ENCODE measurements at places on chromosomes 7 and 10.

- DNase-seq = peak; percentile 22
Observed at GRCh38 chr7:122652876-122653275, 46.0 kb downstream of the RNF133 start.

DNA sequence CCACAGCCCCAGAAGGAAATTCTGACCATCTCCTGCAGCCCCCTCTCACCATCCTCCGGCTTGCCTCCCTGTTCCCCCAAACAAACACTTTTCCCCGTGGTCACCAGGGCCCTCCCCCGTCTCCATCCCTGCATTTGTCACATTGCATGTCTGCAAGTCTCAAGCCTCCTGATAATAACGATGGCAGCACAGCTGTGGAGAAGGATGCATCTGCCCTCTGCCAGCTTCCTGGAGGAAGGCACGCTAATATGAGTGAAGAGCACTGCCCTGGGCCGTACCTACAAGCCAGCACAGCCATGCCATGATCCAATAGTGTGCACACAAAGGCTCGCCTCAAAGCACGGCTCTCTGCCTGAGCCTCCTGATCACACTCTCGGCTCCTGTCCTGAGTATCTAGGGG is 98.5 kb downstream of the SLIT1 start:
- no peak for DNase-seq

GRCh38 chr7:6589829-6590644 is at the start of gene INTS15:
TSS of gene INTS15 (plus strand) at chr7:6590021. CDS start at chr7:6590284, 263 bp downstream.
- DNase-seq = peak; percentile 79

GRCh38 chr7:36064676-36065075 is 88.4 kb upstream of the EEPD1 start:
- DNase-seq = peak; percentile 49

GRCh38 chr7:129896568-129897382 is 56.0 kb downstream of the UBE2H start:
- DNase-seq = no peak

DNA sequence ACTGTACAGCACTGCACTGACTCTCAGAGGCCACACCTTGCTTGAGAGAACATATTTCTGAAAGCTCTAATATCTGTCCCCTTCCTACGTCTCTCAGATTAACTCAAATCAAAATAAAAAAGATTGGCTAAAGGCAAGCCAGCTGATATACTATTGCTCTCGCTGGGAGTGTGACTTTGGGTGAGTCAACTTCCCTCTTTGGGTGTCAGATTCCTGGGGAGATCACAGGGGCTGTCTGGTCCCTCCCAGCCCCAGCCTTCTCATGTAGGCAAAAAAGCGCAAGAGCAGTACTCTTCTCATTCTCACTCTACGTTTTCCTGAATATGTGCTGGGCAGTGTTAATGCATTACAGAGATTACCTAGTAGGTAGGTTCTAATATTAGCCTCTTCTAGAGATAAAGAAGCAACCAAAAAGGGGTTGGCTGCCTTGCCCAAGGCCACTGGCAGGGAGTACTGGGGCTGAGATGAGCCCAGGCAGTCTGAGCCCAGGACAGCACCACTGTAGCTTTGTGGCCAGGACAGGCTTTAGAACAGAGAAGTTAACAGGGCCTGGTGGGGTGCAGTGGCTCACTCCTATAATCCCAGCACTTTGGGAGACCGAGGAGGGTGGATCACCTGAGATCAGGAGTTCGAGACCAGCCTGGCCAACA is 9.1 kb upstream of the DENND2A start:
- DNase-seq = no peak

- DNase-seq = no peak
Observed at GRCh38 chr7:49089717-49090116, 165.4 kb downstream of the CDC14C start.

GRCh38 chr10:96721207-96721572 is 876 bp upstream of the PIK3AP1 start:
- no peak for DNase-seq

DNA sequence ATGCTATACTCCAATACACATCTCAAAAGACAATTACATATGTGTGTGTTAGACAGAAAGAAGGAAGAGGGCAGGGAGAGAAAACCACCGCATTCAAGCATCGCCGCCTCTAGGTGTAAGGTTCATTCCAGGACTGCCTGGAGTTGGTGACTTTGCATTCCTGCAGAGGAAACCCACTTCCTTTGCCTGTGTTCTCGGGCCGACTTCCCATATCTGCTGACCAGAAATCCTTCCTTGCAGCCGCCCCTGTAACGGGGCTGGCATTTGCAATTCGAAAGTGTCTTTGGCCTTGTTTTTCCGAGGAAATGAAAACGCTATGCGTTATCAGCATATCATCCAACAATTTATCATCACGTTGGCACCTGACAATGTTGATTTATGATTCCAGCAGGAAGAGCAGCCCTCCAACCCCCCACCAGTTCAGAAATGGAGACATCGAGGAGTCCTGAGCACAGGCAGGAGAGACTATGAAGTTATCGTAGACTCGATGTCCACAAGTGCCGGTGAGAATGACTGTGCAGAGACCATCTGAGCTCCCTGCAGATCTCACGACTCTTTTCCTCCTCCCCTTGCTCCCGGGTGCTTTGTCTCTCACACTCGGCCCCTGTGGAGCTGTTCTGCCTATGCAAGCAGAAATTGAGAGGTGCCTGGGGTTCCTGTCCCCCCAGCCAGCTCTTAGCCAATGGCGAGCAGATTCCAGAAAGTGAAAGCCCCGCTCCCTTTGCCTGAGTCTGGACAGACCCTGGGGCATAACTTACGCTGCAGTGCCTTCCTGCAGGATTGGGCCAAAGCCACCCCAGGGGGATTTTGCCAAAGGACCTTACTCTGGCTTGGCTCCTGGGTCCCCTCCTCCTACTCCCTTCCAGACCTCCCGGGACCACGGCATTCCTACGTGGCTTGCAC is 68.9 kb upstream of the FOXK1 start:
- peak; percentile 60 for DNase-seq

GRCh38 chr7:116449441-116449840 is 50.1 kb upstream of the CAV2 start:
- DNase-seq = no peak

DNA sequence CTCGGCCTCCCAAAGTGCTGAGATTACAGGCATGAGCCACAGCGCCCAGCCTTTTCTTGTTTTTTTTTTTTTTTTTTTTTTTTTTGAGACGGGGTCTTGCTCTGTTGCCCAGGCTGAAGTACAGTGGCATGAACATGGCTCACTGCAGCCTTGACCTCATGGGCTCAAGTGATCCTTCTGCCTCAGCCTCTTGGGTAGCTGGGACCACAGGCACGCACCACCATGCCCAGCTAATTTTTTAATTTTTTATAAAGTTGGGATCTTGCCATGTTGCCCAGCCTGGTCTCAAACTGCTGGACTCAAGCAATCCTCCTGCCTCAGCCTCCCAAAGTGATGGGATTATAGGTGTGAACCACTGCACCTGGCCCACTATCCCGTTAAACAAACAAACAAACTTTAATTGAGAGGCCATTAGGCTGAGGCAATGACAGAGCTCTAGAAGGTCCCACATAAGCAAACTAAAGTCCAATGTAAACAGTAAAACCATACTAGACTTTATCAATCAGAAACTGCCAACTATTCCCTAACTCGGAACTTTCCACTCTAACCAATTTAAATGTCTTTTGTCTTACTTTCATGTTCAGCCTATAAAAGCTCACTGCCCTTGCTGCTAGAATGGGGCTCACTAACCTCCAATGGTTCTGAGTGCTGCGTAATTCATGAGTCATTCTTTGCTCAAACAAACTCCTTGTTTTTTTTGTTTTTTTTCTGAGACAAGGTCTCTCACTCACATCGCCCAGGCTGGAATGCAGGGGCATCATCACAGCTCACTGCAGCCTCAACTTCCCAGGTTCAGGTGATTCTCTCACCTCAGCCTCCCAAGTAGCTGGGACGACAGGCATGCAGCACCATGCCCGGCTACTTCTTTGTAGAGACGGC is 1.9 kb downstream of the DHX32 start:
- DNase-seq = no peak

DNA sequence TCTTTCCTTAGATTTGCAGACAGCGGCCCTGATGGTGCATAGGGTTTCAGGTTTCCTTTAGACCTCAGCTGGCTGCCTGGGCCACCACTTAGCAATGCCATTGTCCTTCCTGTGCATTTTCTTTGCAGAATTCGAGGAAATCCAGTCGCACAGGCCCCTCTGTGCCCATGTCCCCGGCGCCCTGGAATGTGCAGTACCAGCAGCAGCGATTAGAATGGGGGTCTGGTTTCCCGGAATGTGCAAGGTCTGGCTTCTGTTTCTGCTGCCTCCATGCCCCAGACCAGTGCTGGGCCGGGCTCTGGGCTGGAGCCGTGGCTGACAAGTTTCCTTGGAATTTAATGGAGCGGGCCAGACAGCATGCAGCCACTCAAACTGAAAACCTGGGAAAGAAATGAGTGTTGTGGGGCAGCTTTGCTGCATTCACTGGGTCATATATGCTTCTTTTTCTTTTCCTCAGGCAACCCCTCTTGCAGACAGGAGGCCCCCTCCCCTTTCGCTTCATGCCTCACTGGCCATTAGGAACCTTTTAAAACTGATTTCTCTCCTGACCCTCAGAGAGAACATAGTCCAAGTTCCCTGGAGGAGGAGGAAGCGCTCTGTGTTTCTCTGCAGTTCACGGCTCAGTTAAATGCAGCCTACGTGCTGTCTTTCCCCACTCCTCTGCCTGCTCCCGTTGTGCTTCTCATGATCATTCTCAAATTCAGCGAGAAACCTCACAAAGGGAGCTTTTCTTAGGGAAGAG is 14.4 kb downstream of the HTRA1 start:
- DNase-seq = no peak

DNA sequence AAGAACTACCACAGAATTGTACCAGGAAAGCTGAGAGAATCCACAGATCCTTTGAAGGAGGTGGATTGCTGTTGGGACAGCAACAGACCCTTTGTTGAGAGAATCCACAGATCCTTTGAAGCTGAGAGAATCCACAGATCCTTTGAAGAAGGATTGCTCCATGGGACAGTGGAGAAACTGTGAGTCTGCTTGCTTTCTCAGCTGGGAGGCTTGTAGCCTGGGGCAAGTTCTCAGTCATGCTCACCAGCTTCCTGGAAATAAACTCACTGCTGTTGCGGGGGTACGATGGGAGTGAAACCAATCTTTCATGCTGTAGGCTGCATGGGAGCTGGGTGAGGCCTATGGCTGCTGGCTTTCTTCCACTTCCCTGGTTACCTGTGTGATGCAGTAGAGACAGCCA is 106.3 kb downstream of the C7orf25 start:
- no peak for DNase-seq

- DNase-seq = no peak
Observed at GRCh38 chr10:128029731-128030369, 96.4 kb downstream of the MKI67 start.

DNA sequence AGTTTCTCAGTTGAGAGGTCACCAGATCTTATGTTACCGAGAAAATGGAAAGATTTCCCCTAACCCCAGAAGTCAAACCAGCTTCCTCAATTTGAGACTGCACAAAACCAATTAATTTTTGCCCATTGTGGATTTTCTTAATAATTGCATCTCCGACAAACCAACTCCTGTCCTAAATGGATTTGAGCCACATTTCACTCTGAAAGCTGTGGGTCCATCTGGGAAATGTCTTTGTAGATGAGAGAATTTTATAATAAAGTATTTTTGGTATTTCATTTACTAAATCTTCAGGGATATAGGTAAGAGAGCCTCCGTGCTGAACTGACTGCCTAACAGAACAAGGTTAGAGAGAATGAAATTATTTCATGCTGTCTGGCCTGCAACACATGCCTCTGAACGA is 99.7 kb upstream of the PDCD4 start:
- DNase-seq = no peak

DNA sequence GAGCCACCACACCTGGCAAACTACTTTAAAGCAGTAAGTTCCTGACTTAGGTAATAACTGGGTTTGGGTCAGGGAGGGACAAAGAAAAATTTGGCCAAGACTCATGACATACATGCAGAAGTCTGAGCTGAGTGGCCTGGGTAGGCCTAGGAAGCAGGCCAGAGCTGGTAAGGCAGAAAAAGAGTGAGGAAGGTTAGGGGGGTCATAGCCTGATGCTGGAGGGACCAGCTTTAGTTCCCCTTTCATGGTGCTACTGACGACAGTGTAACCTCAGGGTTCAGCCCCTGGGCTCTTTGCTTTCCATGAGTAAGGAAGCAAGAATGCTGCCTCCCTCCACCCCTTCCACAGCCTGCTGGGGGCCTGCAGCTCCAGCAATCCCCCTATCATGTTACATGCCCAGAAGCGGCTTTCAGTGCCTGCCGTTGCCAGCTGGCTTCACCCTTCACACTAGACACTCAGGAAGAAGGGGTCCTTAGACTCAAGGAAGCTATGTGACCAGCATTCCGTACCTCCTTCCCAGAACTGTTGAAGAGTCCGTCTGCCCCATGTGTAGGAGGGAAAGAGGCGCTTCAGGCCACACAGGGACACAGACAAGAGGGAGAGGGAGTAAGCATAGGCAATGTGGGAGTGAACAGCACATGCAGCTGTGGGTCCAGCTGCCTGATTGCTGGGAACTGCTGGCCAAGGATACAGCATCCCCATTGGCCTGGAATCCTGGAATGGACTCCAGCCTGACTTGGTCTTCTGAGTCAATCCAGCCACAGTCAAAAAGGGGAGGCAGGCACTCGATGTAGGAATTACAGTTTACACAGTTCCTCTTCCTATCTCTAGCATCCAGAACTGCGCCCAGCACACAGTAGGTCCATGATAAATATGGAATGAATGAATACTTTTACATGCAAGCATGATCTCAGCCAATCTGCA is 4.1 kb upstream of the PLAU start:
- peak; percentile 85 for DNase-seq

DNA sequence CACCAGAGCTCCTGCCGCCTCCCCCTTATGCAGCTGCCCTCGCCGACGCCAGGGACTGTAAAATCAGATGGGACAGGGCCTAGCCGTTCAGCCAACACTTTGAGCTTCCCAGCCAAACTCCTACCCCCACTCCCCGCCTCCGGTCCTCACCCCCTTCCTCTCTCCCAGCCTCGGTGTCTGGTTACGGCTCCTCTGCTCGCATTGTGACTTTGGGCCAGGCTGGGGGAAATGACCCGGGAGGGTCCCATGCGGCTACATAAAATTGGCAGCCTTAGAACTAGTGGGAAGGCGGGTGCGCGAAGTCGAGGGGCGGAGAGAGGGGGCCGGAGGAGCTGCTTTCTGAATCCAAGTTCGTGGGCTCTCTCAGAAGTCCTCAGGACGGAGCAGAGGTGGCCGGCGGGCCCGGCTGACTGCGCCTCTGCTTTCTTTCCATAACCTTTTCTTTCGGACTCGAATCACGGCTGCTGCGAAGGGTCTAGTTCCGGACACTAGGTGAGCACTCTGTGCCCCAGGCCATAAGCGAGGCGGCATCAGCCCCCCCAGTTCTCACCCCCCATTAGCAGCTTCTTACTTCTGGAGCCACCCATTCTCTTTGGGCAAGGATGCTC is at the start of gene KAZALD1:
Gene KAZALD1 (plus strand): TSS at position 366 of the 608 bp plus-strand sequence. CDS start 604 bp downstream, outside the sequence.
- peak; percentile 98 for DNase-seq

- DNase-seq = no peak
Observed at GRCh38 chr10:75417522-75417927, 13.9 kb upstream of the LRMDA start.

GRCh38 chr10:114550756-114551635 is 107.1 kb downstream of the ABLIM1 start:
- DNase-seq = peak; percentile 98
